Activated T-helper 1 cell treated with anti-CD3 and anti-CD28 coated beads, Interleukin-2, amount 50 U/mL, for 16 hours (primary cell): ENCODE measurements at places on chromosomes 6 and 20.

DNA sequence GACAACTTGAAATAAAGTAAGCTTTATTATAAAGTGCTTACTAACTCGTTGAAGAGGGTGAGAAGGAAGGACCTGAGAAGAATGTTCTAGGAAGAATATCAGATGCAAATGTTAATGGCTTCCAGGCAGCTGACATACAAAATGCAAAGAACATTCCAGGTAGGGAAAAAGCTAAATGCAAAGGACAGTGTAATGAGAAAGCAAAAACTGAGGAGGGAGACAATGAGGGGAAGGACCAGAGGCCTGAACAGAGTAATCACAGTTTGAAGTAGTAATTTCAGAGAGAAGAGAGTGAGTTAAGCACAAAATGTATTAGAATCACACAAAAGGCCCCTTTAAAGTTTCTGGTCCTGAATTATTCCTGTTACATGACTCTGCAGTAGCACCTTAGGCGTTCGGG lies 81.3 kb downstream of the HMGCLL1 start:
- DNase-seq = no peak

GRCh38 chr20:23144856-23145255 lies 58.7 kb upstream of the CD93 start:
- DNase-seq = no peak

DNA sequence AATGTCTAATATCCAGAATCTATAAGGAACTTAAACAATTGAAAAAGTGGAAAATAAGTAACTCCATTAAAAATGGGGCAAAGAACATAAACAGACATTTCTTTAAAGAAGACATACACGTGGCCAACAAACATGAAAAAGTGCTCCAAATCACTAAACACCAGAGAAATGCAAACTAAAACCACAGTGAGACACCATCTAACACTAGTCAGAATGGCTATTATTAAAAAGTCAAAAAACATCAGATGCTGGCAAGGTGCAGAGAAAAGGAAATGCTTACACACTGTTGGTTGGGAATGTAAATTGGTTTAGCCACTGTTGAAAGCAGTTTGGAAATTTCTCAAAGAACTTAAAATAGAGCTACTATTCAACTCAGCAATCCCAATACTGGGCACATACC lies 169.2 kb upstream of the MANEA start:
- DNase-seq = no peak

DNA sequence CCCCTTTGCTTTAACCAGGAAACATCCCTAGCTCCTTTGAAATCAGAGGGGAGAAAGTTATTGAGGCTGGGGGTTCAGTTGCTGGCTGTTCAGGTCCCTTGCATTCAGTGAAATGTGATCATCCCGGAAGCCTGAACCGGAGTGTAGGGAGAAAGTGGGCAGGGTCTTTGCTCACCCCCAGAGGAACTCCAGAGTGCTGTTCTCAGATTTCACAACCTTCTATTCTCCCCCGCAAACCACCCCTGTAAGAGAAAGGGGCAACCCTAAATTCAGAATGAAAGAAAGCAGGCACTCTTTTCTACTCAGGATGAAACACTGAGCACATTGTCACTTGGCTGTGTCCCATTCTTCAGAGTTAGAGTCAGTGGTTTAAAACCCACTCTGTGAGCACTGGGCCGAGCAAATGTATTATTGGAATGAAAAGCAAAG lies 139.8 kb downstream of the KHDC1L start:
- no peak for DNase-seq

DNA sequence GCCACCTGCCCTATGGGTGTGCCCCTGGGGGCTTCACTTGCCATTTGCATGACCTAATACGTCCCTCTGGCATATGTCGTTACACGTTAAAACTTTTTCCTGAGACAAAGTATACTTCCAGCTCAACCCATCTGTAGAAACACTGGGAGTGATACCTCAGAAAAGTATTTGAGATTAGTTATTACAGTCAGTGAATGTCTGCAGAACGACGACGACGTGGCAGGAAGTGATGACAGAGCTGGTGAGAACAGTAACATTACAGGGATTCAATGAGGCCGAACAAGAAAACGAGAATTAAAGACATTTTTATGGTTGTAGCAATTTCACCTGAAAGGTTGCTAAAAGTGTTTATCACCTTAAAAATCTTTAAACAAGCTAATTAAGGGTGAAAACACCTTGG lies 40.2 kb downstream of the SASH1 start:
- DNase-seq = no peak

GRCh38 chr6:31639449-31639861 lies 13.0 kb downstream of the BAG6 start:
- no peak for DNase-seq
